Hematopoietic multipotent progenitor cell treated with erythropoietin and hydrocortisone succinate and interleukin-3 and kit ligand, for 6 days (in vitro differentiated cells): ENCODE measurements at places on chromosomes 3 and 15.

DNA sequence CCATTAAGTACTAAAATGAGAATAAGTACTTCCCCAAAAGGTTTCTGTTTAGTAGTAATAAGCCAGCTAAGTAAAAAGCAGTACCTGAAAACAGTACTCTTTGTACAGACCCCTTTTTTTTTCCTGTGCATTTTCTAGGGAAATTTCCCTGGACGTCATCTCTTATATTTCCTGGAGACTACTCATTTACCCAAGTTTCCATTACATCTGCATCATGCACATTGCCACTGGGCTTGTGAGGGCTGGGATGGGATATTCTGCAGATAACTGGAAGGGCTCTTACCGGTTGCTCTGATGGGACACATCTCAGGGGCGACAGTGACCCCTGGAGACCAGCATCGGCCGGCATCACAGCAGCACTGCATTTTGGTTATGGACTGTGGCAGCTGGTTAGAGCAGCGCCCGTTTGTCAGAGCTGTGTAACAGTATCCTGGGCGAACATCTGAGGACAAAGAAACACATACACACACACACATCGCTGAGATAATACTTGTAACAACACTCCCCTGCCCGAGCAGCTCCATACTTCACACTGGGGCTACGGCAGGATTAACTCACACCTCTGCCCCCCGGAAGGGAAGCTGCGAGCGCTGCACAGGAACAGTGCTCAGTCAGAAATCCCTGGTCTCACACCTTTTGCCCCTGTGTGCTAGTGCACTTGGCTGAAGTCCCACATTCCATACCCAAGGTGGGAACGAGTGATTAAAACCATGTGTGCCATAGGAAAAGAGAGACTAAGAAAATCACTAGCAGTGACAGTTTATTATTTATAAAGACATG lies 124.9 kb downstream of the FBN1 start:
- no peak for DNase-seq

DNA sequence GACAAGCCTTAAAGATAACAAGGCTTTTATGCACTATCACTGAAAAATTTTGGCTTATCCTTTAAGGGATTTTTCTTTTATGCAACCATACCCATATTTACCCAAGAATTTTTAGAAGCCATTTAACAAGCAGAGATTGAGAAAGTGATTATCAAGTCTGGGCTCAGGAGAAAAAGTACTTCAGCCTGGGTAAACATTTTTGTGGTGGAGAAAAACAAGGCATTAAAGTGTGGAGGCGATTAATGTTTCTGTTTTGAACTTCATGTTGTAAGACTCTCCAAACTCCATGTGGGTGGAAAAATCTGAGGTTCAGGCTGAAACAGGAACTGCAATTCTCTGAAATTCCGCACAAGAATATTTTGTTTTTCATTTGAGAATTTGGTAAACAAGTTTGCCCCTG lies 260.4 kb upstream of the KCNMB2 start:
- DNase-seq: no peak

DNA sequence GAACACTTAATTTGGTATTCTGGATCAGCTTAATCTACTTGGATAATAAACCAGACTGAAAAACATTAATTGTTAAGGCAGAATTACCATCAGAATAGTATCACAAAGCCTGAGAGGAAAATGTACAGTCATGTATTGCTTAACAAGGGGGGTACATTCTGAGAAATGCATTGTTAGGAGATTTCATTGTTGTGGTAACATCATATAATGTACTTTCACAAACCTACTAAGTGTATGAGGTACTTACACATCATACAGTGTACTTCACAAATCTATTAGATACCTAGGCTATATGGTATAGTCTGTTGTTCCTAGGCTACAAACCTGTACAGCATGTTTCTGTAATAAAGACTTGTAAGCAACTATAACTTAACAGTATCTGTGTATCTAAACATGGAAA lies 68.2 kb downstream of the NBEAL2 start:
- DNase-seq: peak; percentile 20

- DNase-seq: no peak
Observed at GRCh38 chr3:150917951-150918350, 12.7 kb upstream of the MINDY4B start.

DNA sequence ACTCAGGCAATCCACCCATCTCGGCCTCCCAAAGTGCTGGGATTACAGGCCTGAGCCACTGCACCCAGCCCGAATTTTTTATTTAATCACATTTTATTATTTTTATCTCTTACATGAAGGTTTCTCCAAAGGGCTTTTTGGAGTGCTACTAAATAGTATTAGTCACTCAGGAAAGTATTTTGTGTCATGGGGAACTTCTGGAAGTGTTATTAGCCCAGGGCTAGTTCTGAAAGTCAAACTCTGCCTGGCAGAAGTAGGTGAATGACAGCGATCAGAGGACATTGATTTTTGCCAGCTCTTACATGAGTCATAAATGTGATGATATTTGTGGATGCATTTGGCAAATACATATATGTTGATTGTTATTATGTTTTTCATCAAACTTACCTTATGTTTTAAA lies 48.7 kb downstream of the ZPLD1 start:
- DNase-seq: no peak

- no peak for DNase-seq
Observed at GRCh38 chr15:88917760-88918159, 4.6 kb upstream of the MFGE8 start.
